ENCODE measurements at places on chromosomes 5 and 9. TPM values are rescaled to one million over a fixed set of nuclear protein-coding genes. Genes with fewer than 3 reads are reported as not detected.

ADAMTS16 gene
- 2.9 TPM for total RNA-seq

IRX4 gene
- total RNA-seq = not detected

POLR3G gene
- total RNA-seq = 1.2 TPM

IL4 gene
- not detected for total RNA-seq

AQP7 gene
- 1.9 TPM for total RNA-seq

ZFP2 gene
- 1.1 TPM for total RNA-seq

SPAAR gene
- total RNA-seq = 0.47 TPM

CMBL gene
- total RNA-seq = 16.1 TPM

MUSK gene
- 0.06 TPM for total RNA-seq

All from pancreas (tissue), 10 donors.